ENCODE measurements at places on chromosomes 5 and 9.

DNA sequence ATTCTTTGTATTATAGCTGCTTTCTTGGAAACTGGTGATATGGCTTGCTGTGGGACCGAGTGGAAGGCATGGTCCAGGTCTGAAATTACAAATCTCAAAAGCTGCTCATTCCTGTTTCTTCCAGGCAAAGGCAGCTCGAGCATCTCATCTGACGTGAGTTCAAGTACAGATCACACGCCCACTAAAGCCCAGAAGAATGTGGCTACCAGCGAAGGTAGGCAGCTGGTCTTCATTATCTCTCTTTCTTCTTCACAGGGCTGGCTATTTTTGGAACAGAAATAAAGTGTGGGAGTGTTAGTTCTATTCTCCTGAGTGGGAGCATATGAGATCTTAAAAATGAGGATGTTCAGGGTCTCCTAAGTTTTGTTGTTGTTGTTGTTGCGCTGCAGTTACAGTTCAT is 115.9 kb downstream of the FBXL7 start:
- no peak for DNase-seq

- DNase-seq: no peak
These were observed 19.4 kb upstream of the C1QTNF3 start for GRCh38 chr5:34062419-34062818.

DNA sequence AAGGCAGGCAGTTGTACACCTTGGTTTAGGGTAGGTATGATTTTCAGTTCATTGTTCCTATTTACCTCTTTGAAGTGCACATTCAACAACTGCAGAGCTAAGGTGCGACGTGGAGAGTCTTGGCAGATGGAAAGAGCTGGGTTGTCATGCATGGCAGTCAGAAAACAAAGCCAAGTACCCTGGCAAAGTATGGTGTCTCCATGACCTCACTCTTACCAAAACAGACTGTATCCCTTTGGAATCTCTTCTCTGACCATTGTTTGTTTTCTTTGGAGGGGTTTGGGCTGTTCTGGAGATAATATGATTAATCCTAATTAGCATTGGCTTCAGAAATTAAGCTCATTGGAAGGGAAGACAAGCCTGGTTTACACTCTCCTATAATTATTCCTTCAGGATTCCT is 665.7 kb downstream of the DNAH5 start:
- no peak for DNase-seq

DNA sequence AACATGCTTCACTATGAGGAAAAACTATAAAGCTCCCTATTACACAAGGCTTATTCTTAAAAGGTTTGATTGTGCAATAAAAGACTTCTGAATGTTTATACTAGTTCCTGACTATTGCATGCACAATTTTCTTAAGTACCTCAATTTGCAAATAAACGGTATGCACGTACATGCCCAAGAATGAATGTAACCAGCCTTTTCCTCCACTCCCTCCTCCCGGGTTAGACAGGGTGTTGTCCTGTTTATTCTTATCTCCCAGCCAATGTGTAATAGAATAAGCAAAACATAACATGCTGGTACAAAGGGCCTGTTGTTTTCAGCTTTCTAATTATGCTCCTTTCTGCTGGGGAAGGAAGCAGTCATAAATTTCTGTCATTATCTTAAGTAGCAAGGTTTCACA is 79.1 kb downstream of the AOPEP start:
- DNase-seq: no peak

- no peak for DNase-seq
These were observed 35.7 kb downstream of the PFDN1 start for GRCh38 chr5:140267201-140267540.

- no peak for DNase-seq
These were observed 105.1 kb downstream of the EHMT1 start for GRCh38 chr9:137723783-137724445.

GRCh38 chr9:96052686-96053085 is 177.2 kb downstream of the ERCC6L2 start:
- DNase-seq: no peak

DNA sequence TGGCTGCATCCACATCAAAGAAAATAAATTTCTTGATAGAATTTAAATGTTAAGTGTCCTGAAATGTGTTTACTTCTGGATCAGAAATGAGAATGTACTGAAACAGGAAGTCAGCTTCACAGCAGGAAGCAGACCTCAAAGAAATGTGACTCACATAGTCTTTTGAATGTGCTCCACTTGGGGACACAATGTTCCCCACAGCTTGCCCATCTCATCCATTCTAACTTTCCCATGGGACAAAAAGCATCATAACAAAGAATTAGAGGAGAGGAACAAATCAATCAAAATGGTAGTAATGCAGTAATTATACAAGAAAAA is 85.7 kb downstream of the GRAMD2B start:
- no peak for DNase-seq

- no peak for DNase-seq
These were observed 208.0 kb upstream of the PDE4D start for GRCh38 chr5:60101573-60101972.

DNA sequence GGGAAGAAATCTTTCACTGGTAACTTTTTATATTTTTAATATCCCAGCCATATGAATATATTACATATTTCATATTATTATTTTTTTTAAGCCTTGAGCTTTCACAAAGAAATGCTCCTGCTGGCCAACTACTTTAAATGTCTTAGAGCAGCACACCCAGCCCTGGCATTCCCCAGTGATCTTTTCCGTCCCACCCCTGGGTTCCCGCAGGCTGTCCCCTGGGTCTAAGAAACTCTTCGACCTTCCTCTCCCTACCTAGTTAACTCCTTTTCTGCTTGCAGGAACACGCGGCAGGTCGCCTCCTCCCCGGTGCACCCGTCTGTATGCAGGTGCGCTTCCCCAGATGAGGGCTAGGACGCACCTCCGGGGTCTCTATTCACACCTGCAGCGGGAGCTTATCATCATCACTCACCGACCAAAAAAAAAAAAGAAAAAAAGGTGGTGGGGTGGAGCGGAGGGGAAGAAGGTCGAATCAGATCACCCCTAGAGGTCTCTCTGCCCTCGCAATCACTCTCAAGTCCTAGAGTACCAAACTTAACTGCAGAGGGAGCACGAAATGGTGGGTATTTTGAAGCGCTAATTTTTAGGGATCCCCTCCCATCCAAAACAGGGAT is 696 bp downstream of the ZFP62 start:
- DNase-seq: peak; percentile 65

GRCh38 chr9:6926436-6926835 is 168.7 kb downstream of the KDM4C start:
- no peak for DNase-seq

DNA sequence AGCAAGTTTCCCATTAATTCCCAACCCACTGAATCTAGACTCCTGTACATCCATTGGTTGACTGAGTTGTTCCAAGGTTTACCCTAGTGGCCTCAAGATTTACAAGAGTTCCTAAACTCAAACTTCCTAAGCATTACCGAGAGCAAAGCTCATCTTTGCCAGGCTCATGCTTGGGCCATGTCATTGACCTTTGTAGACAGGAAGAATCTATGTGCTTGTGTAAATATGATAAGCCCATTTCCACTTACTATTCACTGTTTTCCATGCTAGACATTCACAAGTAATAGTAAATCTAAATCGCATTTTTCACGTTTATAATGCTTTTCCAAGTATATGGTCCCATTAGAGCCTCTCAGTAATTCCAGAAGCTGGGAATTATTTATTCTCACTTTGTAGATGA is 534.5 kb upstream of the CLINT1 start:
- DNase-seq: no peak

DNA sequence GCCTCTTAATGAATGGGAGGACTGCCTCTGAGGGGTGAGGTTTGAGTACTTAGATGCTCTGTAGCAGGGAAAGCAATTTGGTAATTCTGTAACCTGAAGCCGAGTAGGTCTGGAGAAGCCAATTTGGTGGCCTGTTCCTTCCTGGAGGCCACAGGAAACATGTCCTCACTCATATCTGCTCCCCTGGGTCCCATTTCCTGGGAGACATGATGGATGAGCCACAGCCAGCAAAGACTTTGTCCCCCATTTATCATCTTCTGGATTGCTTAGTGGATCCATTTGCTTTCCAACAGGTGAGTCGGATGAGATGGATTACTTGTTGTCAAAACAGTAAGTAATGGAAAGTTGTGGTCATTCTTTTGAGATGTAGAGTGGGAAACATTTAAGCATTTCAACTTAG is 99.8 kb upstream of the KLF9 start:
- no peak for DNase-seq

- no peak for DNase-seq
These were observed 188.2 kb downstream of the SLCO4C1 start for GRCh38 chr5:102107865-102108264.

GRCh38 chr5:132485641-132486317 is 4.8 kb downstream of the IRF1 start:
- DNase-seq: no peak

DNA sequence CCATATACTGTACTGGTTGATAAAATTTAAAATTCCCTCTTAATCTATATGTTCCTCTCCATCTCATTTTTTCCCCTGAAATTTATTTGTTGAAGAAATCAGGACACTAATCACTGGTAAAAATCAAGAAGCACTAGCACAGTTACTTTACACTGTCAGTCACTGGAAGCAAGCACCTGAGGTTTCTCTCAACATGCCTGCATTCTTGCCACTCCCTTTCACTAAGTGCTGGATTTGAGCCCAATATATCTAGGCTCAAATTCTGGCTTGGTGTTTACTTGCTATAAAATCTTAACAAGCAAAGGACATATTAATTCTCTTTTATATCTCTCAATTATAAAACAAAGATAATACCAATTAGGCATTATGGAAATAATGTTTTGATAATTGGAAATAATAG is 58.6 kb downstream of the DIAPH1 start:
- no peak for DNase-seq

DNA sequence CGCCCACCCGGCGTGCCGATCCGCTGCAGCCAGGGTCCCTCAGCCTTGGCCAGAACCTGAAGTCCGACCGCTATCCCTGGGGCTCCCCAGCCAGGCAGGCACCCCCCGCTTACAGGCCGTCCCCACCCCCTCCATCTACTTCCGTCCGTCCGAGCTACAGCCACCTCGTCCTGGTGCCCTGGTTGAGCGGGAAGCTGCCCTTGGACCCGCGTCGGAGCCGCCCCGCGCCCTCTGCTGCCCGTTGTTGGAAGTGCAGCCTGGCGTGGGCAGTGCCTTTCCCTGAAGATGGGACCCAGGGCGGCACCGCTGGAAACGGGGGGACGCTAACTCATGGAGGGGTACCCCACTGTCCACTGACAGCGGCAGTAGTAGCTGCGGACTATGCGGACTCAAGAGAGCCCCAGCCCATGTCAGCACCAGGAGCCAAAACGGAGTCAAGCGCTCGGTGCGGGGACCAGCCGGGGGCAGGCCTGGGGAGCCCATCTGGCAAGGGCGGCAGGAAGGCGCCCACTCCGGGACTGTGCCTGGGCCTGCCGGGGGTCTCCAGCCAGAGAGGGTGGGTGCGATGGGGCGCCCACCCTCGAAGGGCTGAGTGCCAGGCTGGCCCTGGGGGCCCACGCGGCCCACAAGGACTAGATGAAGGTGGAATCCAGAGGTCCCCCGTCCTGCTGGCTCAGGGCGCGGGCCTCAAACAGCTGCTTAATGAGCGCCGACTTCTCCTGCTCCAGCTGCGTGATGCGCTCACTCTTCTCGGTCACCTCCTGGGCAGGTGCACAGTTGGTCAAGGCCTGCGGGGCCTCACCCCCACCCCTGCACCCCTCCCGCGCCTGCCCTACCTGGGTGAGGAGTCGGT is 6.1 kb downstream of the SAPCD2 start:
- peak; percentile 43 for DNase-seq

DNA sequence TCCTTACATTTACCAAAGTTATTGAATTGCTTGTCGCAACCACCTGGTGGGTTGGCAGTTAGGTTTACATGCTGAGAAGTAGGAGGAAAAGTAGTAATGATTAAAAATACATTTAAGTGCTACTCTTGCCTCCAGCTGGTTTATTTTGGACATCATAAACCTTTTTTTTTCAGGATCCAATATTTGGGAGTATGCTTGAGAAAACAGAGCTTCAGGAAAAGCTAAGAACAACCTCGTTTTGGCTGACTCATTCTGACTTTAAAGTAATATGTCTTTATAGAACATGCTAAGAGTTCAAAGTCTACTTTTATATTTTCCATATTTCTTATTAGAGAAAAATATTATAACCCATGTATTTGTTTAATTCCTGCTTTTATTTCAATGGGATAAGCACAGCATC is 41.7 kb upstream of the BNC2 start:
- no peak for DNase-seq

- DNase-seq: peak; percentile 88
These were observed 9.7 kb downstream of the PTGES2 start for GRCh38 chr9:128117613-128118471.

GRCh38 chr9:14210428-14210827 is 103.5 kb downstream of the NFIB start:
- DNase-seq: no peak

DNA sequence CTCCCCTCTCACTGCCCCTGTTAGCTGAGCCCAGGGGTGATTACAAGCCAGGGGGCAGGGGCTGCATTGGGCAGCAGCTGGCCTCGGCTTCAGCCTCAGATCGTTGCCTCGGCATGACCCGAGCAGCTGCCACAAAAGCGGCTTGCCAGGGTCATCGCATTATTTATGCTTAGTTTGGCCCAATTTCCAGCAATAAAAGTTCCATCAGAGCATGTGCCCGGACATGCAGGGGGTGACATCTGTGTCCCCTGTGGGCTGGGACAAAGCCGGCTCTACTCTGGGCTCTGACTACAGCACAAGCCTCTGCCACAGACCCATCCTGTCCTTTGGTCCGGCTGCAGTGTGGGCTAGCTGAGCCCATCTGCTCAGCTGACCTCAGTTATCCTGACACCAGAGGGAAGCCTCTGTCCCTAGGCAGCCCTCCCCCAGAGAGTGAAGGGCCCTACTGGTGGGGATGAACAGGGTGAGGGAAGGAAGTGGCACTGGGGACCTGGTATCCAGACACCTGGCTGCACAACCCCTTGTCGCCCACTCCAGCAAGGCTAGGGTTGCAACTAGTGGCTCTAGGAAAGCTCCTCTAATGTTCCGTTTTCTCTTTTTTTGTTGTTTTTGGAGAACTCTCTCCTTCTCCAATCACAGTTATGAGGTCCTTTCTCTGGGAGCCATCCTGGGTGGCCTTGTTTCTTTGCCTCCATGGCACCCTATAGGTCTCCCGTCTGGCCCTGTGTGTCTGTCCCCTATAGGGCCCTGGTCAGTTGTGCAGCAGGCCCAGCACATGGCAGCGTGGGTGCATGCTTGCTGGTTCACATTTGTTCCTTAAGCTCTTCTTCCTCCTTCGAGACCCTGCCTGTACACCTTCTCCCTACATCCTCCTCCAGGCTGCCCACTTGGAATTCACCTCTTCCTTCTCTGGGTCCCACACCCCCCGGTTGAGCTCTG is 13.3 kb upstream of the GADD45G start:
- DNase-seq: no peak

GRCh38 chr5:124905256-124906130 is 159.1 kb upstream of the ZNF608 start:
- DNase-seq: no peak
